Gastrocnemius medialis (tissue), 4 donors: ENCODE measurements at places on chromosomes 12 and 14.

GRCh38 chr12:8566525-8566924 lies 25.8 kb upstream of the CLEC4E start:
- no peak for DNase-seq

DNA sequence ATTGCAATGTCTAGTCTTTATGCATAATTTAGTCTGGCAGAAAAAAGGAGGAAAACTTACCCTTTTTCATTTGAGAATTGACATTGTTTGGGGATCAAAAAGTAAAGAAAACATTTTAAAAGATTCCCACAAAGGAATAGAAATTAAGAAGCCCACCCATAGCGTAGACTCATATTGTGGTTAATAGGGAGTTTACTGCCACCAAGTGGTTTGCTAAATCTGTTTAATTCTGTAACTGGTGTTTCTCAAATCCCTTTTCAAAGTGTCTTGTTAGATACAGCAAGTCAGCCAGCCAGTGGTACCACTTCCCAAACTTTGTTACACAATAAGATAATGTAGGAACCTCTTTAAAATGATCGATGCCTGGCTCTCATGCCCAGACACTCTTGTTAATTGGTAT lies 180.3 kb downstream of the IPO8 start:
- DNase-seq, result no peak

DNA sequence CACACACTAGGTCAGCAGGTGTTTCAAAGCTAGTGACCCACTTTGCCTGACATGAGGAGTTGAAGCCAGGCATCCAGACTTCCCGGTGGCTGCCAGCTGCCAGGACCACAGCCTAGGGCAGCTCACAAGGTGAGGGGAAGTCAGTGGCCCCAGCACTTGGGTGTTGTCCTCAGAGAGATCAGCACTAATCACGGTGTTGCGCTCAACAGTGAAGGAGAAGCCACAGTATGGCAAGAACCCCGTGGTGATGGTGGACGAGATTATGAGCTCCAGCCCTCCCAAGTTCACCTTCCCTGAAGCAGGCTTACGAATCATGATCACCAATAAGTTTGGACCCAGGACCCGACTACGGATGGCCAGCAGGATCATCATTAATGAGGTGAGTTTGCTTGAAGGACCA lies 59.9 kb upstream of the RIN3 start:
- DNase-seq, result no peak

- DNase-seq, result no peak
Measured at GRCh38 chr14:60164404-60164711, 840 bp downstream of the DHRS7 start.

- DNase-seq, result no peak
Measured at GRCh38 chr12:30278401-30278800, 417.3 kb downstream of the IPO8 start.

GRCh38 chr12:132502149-132502881 lies 12.4 kb downstream of the FBRSL1 start:
- DNase-seq, result no peak

DNA sequence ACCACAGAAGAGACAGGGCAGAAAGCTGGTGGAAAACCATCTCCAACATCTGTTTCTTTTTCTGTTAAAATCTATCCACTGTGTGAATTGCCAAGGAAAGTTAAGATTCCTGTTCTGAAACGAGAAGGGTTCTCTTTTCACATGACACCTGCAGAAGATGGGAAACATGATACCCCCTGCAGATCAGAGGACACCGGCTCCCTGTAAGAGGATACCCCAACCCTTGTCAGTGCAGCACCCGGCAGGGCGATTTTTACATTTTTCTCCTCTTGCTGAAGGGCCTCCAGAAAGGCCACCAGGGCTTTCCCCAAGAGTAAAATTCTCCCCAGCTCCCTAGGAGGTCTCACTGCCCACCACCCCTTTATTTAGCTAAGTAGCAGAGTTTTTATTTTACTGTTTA lies 48.2 kb downstream of the DPF3 start:
- DNase-seq, result no peak

DNA sequence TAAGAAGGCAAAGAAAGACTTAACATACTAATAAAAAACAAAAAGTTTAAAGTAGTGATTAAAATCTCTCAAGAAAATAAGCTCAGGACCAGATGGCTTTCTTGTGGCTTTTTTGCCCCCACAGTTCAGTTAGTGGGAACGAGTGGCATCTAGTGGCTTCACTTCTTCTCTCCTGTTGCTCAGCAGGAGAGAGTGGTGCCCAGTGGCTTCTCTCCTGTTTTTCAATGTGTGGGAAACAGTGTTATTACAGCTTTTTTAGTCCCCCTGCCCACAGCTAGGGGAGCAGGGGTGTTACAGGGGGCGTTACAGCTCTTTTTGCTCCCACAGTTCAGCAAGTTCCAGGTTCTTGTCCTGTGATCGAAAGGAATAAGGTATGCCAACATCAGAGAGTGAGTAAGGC lies 135.2 kb downstream of the RERGL start:
- DNase-seq, result no peak

DNA sequence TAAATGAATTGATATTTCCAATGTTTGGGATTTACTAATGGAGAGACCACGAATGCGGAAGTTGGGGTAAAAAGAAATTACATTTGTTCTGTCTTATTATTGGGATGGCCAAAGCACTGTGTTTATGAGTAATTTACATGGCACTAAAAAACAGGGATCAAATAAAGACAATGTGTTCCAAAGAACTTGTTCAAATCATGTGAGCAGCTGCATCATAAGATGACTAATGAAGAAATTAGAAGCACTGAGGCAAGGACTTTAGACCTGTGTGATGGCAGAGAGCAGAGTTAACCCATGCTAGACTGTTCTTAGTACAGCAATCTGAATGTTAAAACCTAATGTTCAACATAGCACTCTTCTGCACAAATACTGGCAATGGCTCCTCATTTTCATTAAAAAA lies 34.3 kb upstream of the DCN start:
- DNase-seq, result no peak
